ENCODE measurements at places on chromosomes 4 and X.

DNA sequence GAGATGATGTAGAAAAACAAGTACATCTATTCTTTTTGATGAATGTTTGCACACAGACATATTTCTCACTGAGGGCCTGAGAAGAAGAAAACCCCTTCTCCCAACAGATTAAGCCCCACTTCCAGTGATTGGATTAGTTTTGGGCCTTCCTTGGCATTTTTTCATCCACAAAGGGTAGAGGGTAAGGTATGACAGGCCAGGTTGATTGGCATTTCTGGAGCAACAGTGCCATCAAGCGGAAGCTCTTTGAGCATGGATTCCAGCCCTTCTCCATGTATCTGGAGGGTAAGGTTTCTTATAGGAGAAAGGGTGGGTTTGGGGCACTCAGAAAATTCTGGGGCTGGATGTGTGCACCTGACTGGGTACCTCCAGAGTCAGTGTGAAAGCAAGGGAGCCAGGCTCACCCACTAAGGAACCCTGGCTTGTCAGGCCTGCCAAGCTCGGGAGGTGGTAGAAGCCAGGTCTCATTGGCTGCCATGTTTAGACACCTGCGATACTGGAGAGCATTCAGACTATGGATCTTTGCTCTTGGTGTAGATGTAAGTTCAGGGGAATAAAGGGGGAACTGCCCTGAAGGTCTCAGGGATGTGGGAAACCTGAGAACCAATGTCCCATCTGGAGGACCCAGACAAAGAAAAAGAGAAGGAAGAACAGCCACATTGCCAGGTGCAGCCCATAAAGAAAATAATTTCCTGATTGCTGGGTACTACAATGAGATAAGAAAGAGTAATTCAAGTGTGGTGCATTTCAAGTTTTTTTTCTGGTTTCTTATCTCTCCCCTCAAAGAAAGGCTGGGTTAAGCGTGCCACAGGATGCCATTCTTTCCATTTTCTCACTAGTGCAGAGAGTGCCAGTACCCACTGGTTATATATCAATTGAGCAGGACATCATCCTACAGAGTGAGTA, 222.3 kb upstream of the AGTR2 start:
- no peak for DNase-seq

- no peak for DNase-seq
Measured at GRCh38 chrX:94418065-94418464, 744.1 kb downstream of the FAM133A start.

DNA sequence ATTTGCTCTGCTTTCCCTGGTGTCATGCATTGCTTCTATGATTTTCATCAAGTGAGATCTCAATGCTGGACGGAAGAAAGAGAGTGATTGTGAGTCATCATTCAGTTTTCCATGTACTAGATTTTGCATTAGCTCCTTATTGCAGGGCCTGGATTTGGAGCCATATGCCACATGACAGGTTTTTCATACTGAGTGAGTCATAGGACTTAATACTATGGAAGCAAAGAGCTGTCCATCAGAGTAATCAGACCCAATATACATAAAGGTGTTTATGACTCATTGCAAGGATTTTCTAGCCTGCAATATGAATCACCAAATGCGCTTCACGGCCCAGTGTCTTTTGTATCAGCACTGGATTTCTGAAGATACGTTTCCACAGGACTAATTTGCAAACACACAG, 11.2 kb upstream of the TFDP3 start:
- DNase-seq, result no peak

GRCh38 chr4:143021384-143021783, 163.3 kb upstream of the USP38 start:
- DNase-seq, result no peak

GRCh38 chr4:39770005-39770404, 72.1 kb downstream of the UBE2K start:
- DNase-seq, result no peak

GRCh38 chr4:175035905-175036304, 117.7 kb downstream of the ADAM29 start:
- DNase-seq, result no peak

DNA sequence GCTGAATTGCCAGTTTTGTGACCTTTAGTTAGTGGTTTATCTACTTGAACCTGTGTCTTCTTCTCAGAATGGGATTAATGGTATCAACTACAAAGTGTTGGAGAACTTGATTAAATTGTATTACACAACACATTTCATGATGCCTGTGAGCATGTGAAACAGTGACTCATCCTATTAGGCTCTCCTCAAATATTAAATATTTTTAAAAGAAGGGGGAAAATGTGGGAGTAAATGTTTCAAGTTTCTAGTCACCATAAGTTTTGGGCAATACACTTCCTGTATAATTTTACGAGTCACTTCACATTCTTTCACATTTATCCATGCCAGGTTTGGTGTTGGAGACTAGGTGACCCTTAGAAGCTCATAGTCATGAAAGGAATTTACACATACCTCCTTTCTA, 147.0 kb downstream of the HS3ST1 start:
- no peak for DNase-seq

- DNase-seq, result no peak
Measured at GRCh38 chr4:169720529-169720928, 37.2 kb downstream of the HPF1 start.

DNA sequence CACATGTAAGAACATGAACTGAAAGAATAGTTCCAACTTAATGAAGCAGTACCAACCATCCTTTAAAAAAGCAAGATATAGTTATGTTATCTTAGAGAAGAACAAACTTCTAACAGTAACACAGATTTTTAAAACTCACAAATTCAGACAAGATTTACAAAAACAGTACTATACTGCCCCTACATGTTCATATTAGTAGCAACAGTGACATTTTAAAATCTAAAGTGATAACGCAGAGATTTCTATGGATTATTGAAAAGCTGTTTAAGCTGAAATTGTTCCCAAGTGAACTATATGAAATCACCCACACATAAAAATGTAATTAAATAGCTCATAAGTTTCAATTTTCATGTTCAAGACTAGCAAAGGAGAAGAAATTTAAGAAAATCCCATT, 166.0 kb downstream of the FBXW7 start:
- DNase-seq, result no peak

All from stimulated activated CD8-positive, alpha-beta memory T cell treated with anti-CD3 and anti-CD28 coated beads, Interleukin-4, amount 100 ng/mL, for 1 hour (primary cell).